Right cardiac atrium (tissue), 5 donors: ENCODE measurements at places on chromosomes 4 and X.
A peak's percentile ranks its signal among the peaks of the same experiment; 100 is the strongest.

DNA sequence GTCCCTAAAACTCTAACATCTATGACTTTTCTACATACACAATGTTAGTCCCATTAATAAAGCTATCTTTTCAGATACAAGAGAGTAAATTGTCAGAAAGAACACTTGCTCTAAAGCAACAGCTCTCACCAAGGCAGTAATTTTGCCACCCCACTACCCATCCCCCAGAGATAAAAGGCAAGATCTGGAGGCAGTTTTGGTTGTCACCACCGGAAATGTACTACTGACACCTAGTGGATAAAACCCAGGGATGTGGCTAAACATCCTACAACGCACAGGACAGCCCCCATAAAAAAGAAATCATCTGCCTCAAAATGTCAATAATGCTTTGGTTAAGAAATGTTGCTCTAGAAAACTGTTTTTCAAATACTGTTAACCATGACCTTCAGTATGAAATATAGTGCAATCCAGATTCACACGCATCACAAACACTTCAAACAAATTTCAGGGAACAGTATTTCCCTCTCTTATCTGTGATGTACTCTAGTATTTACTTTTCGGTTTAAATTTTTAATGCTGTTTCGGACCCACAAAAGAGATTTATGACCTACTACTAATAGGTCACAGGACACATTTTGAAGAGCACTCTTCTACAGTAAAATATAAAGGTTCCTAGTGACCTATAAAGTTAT, 5.1 kb downstream of the FBXL5 start:
- DNase-seq: no peak

DNA sequence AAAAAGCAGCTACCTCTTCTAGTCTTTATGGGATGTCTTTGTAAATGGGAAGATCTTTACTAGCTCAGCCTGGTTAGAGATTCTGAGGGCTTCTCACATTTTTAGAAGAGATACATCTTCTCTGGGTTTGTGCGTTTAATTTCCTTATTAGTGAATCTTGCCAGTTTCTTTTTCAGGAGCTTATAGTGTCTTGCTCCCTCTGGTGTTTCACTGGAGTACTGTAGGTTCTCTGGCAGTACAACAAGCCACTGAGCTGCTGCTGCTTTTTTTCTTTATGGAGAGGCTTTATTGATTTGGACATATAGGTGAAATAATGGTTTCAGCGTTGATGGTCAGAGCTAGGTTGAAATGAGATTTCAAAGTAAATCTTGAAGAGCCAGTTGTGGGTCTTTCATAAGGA, 82.9 kb downstream of the LAS1L start:
- no peak for DNase-seq

DNA sequence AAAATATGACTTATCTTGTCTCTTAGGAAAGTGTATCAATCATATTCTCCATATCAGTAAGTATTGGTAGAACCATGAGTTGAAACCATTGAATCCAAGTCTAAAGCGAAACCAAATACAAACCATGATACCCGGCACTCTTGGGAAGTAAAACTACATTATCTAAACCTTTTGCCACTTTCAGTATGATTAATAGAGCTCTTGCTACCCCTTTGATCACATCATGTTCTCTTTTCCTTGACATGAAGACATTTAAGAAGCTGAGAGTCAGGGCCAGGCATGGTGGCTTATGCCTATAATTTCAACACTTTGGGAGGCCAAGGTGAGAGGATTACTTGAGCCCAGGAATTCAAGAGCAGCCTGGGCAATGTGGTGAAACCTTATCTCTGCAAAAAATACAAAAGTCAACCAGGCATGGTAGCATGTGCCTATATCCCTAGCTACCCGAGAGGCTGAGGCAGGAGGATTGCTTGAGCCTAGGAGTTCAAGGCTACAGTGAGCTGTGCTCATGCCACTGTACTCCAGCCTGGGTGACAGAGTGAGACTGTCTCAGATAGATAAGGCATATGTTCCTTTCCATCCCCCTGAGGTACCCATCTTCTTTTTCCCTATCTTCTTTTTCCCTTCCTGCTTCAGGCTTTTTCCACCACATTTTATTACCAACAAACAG, 45.4 kb downstream of the CEP135 start:
- no peak for DNase-seq

- no peak for DNase-seq
These were observed 93.0 kb downstream of the PHKA2 start for GRCh38 chrX:18890724-18891547.

DNA sequence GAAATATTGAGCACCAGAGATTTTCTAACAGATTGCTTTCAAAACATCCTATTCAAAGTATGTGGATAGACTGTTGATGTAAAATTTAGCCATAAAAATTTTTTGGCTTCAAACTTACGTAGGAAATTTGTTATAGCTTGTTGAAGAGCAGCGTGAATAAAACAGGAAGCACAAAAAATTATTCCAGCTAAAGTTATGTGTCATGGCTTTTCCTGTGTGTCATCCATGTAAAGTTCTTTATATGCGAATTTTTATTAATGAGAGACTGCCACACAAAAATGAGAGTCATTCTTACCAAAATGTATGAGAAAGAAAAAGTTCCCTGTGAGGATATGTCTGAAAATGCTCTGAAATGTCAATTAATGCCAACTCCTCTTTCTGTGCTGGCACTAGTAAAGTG, 19.5 kb downstream of the EPGN start:
- DNase-seq: no peak

DNA sequence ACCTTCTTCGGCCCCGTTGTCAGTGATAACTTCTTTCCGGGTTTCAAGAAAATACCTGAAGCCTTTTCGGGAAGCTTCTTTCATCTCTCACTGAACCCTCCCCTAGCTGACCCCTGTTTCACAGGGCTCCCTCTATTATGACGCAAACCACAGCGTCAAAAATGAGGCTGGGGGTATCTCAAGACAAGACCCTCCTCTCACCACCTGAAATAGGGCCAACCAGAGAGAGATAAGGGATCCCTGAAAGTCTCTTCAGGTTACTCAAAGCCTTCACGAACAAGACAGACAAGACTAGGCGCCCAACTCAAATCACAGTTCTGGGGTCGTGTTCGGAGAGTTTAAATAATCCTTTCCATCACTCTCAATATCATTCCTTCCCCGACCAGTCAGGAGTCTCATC, 1.2 kb downstream of the PHF8 start:
- DNase-seq: no peak

DNA sequence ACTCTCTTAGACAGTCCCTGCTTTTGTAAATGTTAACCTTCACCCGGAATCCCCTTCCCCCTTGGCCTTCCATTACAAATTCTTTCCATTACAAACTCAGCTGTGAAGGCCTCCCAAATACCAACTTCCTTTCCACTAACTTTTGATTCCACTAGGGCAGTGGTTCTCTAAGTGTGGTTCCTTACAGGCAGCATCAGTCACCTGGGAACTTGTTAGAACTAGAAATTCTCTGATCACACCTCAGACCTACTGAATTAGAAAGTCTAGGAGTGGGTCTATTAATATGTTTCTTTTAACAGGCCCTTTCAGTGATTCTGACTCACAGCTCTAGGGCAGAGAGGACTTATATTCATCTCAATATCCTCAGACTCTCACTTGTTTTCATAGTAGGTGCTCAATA, 19.0 kb upstream of the MRPL1 start:
- no peak for DNase-seq

DNA sequence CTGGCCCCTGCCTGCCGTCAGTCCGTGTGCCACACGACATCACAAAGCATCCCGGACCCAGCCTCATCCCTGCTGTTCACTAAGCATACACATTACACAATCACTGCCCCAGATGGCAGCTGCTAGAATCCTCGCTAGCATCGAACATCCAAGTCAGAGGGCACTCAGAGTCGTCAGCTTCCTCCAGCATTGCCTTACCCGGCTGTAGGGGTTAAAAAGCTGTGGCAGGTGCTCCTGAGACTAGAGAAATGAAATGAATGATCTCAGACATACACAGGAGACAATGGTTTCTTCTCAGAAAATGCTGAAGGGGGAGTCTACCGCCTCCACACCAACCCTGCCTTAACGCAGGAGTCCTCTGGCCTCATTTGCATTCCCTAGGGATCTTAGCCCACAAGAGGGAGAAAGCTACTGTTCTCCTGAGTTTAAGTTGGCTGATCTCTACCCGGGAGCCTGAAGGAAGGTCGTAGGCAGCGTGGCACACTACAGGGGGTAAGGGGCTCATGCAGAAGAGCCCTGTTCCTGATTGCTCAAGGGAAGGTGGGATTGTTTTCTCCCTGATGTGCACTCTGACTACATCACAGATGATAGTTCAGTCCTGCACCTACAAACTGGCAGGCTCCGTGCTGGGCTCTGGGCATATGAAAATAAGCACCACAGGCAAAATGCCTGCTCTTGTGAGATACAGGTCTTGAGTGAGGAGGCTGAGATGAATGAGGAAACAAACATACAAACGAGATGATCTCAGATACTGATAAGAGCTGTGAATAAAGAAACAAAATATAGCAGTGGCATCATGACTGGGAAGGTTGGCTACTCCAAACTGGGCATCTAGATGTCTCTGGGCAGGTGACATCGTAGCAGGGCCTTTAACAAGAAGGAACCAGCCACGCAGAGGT, 2.6 kb upstream of the KIAA0232 start:
- no peak for DNase-seq

DNA sequence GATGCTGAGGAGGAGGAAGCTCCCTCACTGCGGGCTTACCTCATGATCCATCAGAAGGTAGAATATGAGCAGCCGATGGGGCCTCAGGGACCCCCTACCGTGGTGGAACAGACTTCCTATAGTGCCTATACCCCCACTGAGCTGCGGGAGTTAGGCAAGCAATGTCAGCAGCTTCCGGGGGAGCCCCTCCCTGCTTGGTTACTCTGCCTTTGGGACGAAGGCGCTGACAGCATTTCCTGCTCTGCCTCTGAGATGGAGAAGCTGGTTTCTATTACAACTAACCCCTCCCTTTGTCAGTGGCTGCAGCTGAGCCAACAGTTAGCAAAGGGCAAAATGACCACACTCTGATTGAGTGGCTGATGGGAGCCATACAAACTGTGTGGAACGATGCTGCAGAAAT, 430.7 kb downstream of the IDS start:
- peak; percentile 72 for DNase-seq

- DNase-seq: no peak
These were observed 1279.7 kb downstream of the PCDH7 start for GRCh38 chr4:31999848-32000247.

- DNase-seq: no peak
These were observed 1162.1 kb downstream of the RAPGEF2 start for GRCh38 chr4:160265014-160265413.

GRCh38 chr4:74716436-74716765, 77.9 kb downstream of the BTC start:
- no peak for DNase-seq

- DNase-seq: no peak
These were observed 374.2 kb upstream of the SMIM31 start for GRCh38 chr4:164379694-164380093.

- no peak for DNase-seq
These were observed 30.7 kb upstream of the RAPGEF2 start for GRCh38 chr4:159071969-159072765.

GRCh38 chr4:136699905-136700304, 832.4 kb downstream of the PCDH18 start:
- DNase-seq: no peak

- no peak for DNase-seq
These were observed at the start of gene CYSLTR1 for GRCh38 chrX:78327370-78328086. CYSLTR1 (minus strand) TSS chrX:78327611; CDS start chrX:78273746, 53,865 bp downstream.

DNA sequence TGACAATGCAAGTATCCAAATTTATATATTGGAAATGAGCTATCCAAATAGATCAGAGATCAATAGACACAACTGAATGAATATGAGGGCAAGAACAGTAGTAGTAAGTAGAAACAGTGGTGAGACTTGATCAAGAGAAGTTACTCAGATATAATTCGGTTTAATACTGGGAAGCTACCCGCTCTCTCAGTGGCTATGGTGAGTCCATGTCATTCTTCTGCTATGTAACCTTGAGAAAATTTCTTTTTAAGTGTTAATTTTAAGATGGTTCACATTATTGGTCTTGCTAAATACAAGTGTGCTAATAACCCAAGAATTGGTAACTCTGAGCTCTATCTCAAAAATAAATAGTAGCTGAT, 53.6 kb downstream of the LEF1 start:
- DNase-seq: no peak

GRCh38 chr4:173917255-173917960, 366.1 kb downstream of the FBXO8 start:
- no peak for DNase-seq

DNA sequence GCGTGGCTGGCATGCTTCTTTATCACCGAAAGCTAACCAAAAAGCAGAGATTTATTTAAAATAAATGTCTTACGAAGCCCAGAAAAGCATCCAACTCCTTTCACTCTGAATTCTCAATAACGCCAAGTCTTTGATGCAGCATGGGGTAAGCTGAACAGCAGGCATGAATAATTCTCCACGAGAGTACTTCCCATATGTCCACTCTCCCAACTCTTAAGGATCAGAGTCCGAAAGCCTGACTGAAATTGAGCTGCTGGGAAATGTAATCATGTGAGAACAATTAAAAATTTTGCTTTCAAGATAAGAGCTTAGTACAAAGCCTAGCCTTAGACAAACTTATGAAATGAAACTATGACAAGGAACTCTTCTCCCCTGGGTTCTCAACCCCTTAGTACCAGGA, 7.5 kb upstream of the SLC39A8 start:
- no peak for DNase-seq

- DNase-seq: no peak
These were observed 391 bp upstream of the IDUA start for GRCh38 chr4:986428-986878.
